ENCODE measurements at places on chromosomes 12 and 14.

DNA sequence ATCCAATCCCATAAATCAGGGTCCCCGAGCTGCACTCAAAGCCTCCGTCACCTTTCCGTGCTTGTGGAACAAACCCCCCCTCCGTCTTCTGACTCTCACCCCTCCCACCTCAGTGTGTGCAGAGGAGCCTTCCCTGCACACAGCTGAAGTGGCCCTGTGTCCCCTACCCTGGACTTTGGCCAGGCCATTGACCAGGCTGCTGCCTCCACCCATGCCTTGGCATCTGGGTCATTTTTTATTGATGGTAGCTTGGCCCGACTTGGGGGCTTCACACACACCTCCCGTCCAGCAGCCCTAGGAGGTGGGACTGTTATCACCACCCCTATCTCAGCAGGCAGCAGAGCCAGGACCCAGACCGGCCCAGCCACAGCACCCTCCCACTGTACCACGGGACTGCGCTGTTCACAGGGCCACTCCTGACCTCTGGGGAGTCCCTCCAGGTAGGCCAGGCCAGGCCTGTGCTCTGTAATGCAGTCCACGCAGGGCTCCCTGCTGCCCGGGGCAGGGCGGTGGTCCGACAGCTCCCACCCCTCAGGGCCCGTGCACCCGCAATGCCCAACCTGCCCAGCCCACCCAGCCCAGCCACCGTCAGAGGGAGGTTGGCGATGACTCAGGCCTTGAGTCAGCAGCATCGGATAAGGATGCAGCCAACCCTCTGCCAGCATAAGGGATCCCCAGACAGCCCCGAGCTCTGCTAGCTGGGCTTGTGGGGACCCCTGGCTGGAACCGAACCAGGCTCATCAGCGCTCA lies 9.2 kb upstream of the INF2 start:
- peaks cover 38% of the 10 kb centered on the region for H3K4me1 ChIP-seq
- peak; percentile 74 for DNase-seq
- no peak overlapping the region for H3K4me3 ChIP-seq

DNA sequence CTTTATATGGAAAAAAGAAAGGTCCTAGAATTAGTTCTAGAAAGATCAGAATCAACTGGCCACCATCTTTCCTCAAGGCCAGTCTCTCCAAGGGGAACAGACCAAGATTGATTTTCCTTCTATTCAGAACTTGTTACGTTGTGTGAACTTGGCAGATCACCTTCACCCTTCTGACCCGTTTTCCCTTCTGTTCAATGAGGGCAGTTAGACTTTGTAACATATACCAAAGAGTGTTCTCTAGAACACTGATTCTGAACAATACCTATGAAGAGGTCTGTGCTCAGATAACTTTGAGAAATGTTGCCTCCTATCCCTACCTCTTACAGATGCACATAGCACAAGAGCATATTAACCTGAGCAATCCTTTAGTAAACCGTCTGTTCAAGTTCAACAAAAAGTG lies 10.6 kb upstream of the PCK2 start:
- DNase-seq = no peak
- no peaks in the 10 kb centered on the region for H3K27me3 ChIP-seq
- no peak overlapping the region for H3K27ac ChIP-seq
- H3K36me3 ChIP-seq = no peaks in the 10 kb centered on the region

GRCh38 chr12:47071241-47071852 lies 8.1 kb upstream of the PCED1B start:
- H3K4me1 ChIP-seq = no peaks in the 10 kb centered on the region
- no peak overlapping the region for H3K4me3 ChIP-seq
- DNase-seq = no peak
- H3K27me3 ChIP-seq = no peaks in the 10 kb centered on the region
- H3K36me3 ChIP-seq = no peaks in the 10 kb centered on the region

DNA sequence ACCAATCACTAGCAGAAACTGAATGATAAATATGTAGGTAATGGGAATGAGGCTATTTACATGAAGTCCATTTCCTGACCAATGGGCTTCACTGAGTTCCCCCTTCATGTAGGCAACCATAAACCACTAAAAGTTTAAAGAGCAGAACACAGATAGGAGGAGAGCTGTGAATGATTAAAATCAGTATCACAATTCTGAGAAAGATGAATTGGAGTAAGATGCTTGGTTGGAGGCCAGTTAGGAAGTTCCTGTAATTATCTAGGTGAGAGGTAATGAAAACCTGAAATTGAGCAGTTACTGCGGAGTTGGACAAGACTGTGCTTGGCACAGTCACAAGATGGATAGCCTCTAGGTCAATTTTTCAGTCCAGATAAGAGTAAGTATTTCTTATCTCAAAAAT lies 56.6 kb downstream of the GALNT4 start:
- H3K36me3 ChIP-seq = no peaks in the 10 kb centered on the region
- no peak overlapping the region for H3K27ac ChIP-seq
- no peaks in the 10 kb centered on the region for H3K27me3 ChIP-seq
- DNase-seq = no peak
- no peaks in the 10 kb centered on the region for H3K4me1 ChIP-seq
- H3K4me3 ChIP-seq = no peak overlapping the region

GRCh38 chr12:64187794-64188193 lies 34.3 kb downstream of the KICS2 start:
- no peaks in the 10 kb centered on the region for H3K27me3 ChIP-seq
- H3K36me3 ChIP-seq = no peaks in the 10 kb centered on the region
- H3K4me1 ChIP-seq = no peaks in the 10 kb centered on the region
- no peak overlapping the region for H3K27ac ChIP-seq

GRCh38 chr12:19138551-19138950 lies 9.0 kb downstream of the PLEKHA5 start:
- H3K27me3 ChIP-seq = no peaks in the 10 kb centered on the region
- no peaks in the 10 kb centered on the region for H3K4me1 ChIP-seq
- H3K27ac ChIP-seq = no peak overlapping the region
- no peak overlapping the region for H3K4me3 ChIP-seq
- no peak for DNase-seq

- H3K27ac ChIP-seq = no peak overlapping the region
- no peaks in the 10 kb centered on the region for H3K27me3 ChIP-seq
- no peak overlapping the region for H3K4me3 ChIP-seq
- no peak for DNase-seq
- H3K4me1 ChIP-seq = peaks cover 12% of the 10 kb centered on the region
- no peaks in the 10 kb centered on the region for H3K36me3 ChIP-seq
Measured at GRCh38 chr12:52029685-52030084, 21.6 kb upstream of the NR4A1 start.

DNA sequence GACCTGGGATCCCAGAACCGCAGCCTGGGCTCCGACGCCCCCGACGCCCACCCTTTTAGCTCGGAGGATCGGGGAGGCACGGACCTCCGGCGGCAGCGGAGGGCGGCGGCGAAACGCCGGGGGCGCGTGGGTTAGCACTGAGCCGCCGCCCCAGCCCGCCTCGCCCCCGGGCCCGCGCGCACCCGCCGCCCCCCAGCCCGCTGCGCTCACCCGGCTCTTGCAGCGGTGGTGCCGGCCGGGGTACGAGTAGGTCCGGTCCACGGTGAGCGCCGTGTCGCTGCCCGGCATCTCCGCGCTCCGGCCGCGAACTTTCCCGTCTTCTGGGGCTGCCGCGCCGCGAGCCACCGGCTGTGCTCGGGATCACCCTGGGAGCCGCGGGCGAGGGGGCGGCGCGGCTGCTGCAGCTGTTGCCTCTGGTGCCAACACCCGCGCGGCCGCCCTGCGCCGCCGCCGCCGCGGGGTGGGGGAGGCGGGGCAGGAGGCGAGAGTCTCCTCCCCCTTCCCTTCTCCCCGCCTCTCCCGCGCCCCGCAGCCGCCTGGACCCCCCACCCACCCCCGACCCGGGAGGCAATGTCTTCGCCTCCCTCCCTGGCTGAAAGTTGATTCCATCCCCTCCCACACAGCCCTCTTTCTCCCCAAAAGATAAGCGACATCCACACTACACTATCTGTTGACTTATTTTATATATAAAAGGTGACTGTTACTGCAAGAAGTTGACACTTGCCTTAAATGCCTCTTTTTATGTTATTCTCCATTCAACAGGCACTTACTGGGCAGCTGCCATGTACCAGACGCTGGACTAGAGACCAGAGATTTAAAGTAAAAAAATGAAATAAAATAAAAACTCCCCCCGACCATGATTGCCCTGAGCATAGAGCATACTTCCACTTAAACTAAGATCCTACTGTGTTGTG lies at the start of gene TMCC3:
Gene TMCC3 (minus strand): TSS at position 415 of the 914 bp plus-strand sequence. CDS start 127 bp downstream, at position 288.
- no peaks in the 10 kb centered on the region for H3K27me3 ChIP-seq
- peak within 1 kb of the TSS; percentile 69 for H3K4me3 ChIP-seq
- no peaks in the 10 kb centered on the region for H3K36me3 ChIP-seq
- peak; percentile 65 for DNase-seq

- DNase-seq = no peak
- H3K27ac ChIP-seq = no peak overlapping the region
- no peaks in the 10 kb centered on the region for H3K36me3 ChIP-seq
- H3K4me3 ChIP-seq = no peak overlapping the region
Measured at GRCh38 chr14:87059060-87059839, 933.7 kb downstream of the GALC start.

GRCh38 chr12:61998791-61999190 lies 261.4 kb upstream of the USP15 start:
- H3K4me1 ChIP-seq = no peaks in the 10 kb centered on the region
- no peaks in the 10 kb centered on the region for H3K36me3 ChIP-seq
- no peak overlapping the region for H3K4me3 ChIP-seq
- no peak for DNase-seq

DNA sequence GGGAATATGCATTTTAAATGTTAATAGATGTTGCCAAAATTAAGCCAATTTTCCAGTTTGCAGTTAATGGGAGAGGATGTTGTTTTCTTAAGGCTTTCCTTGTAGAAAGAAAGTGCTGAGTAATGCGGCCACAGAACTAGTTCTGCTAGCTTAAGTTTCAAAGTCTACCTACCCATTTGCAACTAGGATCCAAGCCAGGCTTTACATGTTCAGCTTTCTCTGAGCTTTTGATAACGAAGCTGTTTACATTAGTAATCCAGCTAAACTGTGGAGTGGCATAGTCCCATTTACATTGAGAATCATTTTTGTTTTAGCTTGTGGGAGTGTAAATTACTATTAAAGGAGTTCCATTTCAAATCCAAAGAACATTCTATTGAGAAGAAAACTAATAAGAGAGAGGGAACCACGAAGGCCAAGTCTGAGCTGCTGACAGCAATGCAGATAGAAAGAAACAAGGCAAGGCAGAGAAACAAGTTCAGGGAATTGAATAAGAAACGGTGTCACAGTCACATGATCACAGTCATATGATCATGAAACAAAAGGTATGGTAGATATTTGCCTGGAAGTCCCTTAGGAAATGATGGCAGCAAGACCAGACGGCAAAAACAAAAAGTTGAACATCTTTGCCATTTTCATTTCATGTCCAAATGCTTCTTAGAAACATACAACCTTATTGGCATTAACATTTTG lies 274.9 kb downstream of the PAWR start:
- H3K27me3 ChIP-seq = no peaks in the 10 kb centered on the region
- H3K4me3 ChIP-seq = no peak overlapping the region
- H3K36me3 ChIP-seq = no peaks in the 10 kb centered on the region

DNA sequence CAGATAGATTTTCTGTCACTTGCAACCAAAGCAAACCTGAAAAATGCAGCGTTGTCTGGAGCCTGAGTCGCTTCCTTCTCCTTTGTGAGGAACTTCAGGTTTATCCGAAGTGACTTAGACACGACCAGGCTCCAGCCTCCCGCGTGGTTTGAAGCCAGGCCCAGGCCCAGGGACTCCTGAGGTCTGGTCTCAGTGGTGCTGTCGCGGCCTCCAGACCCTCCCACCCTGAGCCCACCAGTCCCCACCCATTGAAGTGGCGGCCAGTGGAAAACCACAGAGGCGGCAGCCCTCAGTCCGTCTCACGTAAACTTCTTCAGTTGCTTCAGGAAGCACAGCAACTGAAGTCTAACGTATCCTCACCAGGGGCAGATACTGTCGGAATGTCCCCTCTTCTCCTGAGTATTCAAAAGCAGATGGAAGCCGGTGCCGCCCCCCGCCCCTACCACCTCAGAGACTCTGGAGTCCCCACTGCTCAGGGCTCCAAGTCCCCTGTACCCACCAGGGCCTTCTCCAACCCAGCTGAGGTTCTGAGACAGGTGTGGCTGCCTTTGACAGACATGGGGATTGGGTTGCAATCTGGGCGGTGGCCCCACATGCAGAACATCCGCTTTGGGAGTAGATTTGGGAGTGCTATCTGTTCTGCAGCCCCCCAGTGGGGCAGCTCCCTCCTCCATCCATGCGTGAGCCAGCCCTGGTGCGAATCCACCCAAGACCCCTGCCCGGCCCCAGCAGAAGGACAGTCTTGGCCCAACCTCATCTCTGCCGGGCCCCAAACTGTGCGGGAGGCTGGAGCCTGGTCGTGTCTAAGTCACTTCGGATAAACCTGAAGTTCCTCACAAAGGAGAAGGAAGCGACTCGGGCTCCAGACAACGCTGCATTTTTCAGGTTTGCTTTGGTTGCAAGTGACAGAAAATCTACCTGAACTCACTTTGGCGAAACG lies 26.6 kb upstream of the GALNT9 start:
- no peak overlapping the region for H3K27ac ChIP-seq
- H3K36me3 ChIP-seq = no peaks in the 10 kb centered on the region
- no peaks in the 10 kb centered on the region for H3K4me1 ChIP-seq
- no peak overlapping the region for H3K4me3 ChIP-seq

- H3K27ac ChIP-seq = no peak overlapping the region
- no peaks in the 10 kb centered on the region for H3K27me3 ChIP-seq
- DNase-seq = no peak
- H3K36me3 ChIP-seq = no peaks in the 10 kb centered on the region
- no peak overlapping the region for H3K4me3 ChIP-seq
Measured at GRCh38 chr12:132174839-132175490, 30.7 kb downstream of the NOC4L start.

GRCh38 chr12:5172886-5173285 lies 129.2 kb downstream of the KCNA5 start:
- H3K27ac ChIP-seq = no peak overlapping the region
- H3K27me3 ChIP-seq = no peaks in the 10 kb centered on the region
- no peak for DNase-seq
- no peak overlapping the region for H3K4me3 ChIP-seq

DNA sequence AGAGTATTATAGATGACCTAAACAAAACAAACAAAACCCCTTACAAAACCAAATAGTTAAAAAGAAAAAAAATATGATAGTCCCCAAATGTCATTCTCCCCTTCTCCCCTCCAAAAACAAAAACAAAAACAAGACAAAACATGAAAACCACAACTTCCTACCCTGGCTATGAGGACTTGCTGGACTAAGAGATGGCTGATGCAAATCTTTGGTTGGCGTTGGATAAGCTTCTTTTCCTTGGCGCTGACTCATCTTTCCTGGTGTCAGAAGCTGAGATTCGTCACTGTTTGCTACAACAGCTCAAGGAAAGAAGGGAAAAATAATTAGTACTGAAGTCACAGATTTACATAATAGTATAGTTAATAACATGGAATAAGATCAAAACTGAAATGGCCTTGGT lies 102.5 kb upstream of the BBS10 start:
- no peaks in the 10 kb centered on the region for H3K4me1 ChIP-seq
- no peak overlapping the region for H3K27ac ChIP-seq
- H3K36me3 ChIP-seq = no peaks in the 10 kb centered on the region
- H3K27me3 ChIP-seq = no peaks in the 10 kb centered on the region
- H3K4me3 ChIP-seq = no peak overlapping the region
